GM10248 (cell line): ENCODE measurements at places on chromosomes 13 and 19.

DNA sequence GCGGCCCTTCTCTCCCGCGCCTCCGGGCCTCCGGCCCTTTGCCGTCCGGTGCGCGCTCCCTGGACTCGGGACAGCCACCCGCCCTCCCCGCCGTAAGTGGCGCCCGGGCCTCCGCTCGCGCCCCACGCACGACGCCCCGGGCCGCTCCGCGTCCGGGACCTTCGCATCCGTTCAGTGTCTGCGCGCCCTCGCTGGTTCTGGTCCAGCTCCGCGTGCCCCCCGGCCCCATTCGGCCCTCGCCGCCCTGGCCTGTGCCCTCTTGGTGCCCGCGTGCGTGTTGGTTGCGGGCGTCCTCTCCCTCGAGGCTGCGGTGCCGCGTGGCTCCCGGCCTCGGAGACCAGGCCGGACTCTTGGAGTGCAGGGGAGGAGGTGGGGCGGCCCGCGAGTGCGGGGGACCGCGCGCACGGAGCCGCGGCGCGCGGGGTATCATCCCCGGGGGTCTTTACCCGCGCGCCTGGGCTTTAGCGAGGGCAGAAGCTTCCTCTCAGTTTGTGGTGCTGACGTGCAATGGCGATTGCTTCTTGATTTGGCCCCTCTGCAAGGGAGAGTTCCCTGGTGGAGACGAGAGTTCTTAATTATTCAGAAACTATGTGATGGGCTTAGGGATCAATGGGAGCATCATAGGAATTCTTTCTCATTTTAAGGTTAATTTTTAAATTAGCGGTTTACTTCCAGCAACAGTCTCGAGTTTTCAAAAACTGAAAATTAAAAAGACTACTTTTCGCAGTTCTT is 757 bp downstream of the WASF3 start:
- DNase-seq: no peak

GRCh38 chr19:51433043-51433442 is 15.6 kb upstream of the SIGLEC10 start:
- no peak for DNase-seq

DNA sequence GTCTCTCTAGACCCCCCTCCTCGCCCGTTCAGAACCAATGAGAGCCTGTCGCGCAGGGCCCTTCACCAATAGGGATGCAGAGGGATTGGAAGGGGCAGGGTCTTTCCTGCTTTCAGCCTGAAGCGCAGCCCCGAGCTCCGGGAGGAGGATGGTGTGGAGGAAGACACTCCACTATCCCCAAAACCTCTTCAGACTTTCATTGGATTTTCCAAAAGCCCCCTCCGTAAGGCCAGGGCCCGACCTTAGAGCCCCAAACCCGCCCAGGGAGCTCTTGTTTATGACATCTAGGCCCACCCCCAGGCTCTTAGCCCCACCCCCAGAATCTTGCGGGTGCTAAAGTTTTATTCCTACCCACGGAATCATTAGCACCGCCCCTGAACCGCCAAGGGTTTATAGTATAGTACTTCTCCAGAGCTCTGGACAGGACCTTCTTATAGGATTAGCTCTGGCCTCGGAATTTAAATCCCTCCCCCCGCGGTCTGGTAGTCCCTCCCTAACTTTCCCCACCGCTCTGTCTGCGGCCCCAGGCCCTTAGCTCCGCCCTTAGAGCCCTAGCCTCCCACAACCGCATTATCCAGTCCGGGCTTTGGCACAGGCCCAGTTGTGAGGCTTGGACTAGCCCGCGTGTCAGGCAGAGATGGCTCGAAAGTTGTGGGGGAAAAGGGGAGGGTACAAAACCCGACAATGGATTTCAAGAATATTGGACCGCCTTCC is 6.6 kb upstream of the EML2 start:
- DNase-seq: peak; percentile 93

DNA sequence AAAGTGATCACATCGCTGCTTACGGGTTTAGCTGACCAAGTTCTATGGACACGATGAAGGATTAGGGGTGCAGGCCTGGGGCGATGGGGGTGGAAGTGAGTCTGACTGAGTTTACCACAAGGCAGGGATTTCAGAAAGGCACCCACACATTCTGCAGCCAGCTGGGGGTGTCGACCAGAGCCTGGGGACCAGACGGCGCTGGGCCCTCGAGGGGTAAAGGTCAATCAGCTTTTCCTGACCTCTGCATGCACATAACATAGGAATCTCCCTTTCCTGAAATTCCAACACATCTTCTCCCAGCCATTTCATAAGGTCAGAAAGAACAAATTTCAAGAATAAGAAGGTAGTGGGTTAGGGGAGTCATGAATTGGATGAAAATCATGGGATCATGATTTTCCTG is 92.0 kb downstream of the ZNF536 start:
- no peak for DNase-seq

DNA sequence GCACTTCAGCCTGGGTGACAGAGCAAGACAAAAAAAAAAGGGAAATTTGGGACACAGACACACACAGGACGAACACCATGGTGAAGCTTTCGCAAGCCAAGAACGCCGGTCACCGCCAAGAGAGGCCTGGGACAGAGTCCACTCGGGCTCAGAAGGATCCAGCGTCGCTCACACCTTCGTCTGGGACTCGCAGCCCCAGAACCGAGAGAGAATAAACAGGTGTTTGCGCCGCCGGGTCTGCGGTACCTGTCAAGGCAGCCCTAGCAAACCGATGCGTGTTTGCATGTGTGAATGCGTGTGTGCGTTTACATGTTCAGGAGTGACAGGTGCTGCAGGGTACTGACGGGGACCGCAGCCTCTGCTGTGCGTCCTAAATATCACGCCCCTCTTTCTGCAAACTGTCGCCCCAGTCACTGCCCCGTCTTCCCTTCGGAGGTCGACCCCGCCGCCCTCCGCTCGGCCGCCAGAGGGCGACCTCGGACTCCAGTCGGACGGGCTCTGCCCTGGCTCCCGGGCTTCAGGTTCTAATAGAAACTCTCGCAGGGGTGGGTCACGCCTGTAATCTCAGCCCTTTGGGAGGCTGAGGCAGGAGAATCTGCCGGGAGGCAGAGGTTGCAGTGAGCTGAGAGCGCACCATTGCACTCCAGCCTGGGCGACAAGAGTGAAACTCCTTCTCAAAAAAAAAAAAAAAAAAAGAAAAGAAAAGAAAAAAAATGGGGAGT is 11.8 kb upstream of the CSNK1G2 start:
- DNase-seq: peak; percentile 91

DNA sequence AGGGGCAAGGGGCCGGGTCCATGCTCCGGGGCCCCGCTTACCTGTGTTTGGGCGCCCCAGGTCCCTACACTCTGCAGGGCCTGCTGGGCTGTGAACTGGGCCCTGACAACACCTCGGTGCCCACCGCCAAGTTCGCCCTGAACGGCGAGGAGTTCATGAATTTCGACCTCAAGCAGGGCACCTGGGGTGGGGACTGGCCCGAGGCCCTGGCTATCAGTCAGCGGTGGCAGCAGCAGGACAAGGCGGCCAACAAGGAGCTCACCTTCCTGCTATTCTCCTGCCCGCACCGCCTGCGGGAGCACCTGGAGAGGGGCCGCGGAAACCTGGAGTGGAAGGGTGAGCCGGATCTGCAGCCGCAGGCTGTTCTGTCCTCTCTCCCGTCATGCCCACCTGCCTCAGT is 1.7 kb downstream of the FCGRT start:
- no peak for DNase-seq

DNA sequence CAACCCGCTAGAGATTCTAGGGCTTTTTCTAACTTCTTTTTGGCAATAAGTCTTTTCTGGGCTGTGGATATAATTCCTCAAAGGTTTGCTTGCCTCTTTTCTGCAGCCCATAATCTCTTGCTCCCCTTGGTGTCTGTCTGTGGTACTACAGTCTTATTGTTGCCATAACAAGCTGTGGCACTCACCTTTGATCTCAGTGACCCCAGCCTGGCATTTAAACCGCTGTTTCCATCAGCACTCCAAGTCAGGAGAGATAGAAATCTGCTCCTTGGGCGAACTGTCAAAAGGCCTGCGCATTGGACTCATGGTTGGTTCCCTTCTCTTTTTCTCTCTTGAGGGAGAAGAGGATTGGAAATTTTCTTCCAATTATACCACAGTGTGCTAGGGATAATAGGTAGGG is 14.5 kb upstream of the MPHOSPH8 start:
- peak; percentile 49 for DNase-seq
